ENCODE measurements at places on chromosomes 3 and 15. TPM values are rescaled to one million over a fixed set of nuclear protein-coding genes. Genes with fewer than 3 reads are reported as not detected.
A peak's percentile ranks its signal among the peaks of the same experiment; 100 is the strongest.

- no peak for DNase-seq
These were observed 39.4 kb upstream of the MRPS22 start for GRCh38 chr3:139304383-139304782.

GRCh38 chr3:146218880-146219866 is 31.7 kb downstream of the PLSCR4 start:
- DNase-seq = peak; percentile 33

- DNase-seq = no peak
These were observed 155.2 kb downstream of the NFKBIZ start for GRCh38 chr3:102004561-102004960.

The TMEM40 gene
- not detected for total RNA-seq

The STX19 gene
- 7.5 TPM for total RNA-seq

The CEMIP gene
- 2.2 TPM for total RNA-seq

DNA sequence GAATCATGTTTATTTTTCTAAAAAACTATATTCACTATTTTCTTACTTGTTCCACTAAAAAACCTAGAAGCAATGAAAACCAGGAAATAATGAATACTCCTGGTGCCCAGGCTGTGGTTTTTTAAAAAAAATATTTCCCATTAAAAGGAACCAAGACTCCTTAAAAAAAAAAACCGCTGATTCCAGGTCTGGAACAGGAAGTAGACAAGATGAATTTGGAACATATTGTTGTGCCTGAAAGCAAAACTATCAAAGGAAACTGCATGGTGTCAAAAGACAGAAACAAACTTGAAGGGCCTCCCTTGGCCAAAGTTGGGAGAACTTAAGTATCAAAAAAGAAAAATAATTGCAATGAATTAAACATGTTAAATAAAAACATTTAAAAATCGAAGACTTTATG is 245.3 kb upstream of the P2RY1 start:
- no peak for DNase-seq

The CNTN3 gene
- 8.1 TPM for total RNA-seq

DNA sequence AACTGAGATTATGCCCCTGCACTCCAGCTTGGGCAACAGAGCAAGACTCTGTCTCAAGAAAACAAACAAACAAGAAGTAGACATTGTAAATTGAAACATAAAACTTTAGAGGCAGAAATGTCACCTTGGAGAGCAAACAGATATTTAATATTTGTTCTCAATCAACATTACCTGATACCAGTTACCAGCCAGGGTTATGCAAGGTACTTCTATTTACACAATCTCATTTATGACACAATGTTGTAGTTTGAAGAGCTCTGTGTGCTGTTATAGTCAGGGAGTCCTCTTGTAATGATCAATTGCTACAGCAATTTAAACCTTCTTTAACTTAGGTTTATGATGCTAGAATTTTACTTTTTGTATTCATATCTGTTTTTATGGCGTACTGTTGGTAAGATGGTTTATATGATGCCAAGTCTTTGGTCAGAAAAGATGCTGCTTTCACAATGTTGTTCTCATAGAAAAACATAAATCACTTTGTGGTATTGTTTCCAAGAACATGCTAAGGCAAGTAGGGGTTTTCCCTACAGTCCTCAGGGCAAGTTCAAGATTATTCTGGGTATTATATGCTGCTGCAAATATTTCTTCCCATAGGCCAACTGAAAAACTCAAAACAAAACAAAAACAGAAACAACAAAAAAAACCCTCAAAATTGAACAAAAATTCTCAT is 173.5 kb downstream of the TNIK start:
- DNase-seq = no peak

DNA sequence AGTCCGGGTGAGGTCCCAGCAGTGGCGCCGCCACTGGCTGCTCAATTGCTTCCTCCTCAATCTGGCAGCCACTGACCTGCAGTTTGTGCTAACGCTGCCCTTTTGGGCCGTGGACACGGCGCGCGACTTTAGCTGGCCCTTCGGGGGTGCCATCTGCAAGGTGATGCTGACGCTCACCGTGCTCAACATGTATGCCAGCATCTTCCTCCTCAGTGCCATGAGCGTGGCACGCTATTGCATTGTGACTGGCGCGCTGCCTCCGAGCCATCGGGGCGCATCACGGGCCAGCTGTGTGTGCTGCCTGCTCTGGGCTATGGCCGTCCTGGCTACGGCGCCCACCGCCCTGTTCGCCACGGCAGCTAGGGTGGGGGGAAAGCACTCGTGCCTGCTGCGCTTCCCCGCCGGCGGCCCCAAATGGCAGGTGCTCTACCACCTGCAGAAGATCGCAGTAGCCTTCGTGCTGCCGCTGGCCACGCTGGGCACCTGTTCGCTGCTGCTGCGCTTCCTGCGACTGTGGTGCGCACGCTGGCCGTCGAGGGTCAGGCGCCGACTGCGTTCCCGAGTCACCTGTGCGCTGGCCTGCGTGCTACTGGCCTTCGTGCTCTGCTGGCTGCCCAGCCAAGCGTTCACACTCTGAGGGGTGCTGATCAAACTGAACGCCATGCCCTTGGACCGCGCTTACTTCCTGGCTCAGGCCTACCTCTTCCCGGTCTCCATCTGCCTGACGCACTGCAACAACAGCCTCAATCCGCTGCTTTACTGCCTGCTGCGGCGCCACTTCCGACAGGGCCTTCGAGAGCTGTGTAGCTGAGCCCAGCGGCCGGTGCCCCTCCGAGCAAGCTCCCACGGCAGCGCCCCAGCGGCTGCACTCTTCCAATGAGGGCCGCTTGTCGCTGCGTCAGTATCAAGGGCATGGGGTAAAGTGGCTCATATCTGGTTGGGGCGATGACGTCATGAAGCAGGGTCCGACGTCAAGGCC is 20.3 kb upstream of the ADAMTS7 start:
- no peak for DNase-seq

The ARID3B gene
- total RNA-seq = 10.3 TPM

DNA sequence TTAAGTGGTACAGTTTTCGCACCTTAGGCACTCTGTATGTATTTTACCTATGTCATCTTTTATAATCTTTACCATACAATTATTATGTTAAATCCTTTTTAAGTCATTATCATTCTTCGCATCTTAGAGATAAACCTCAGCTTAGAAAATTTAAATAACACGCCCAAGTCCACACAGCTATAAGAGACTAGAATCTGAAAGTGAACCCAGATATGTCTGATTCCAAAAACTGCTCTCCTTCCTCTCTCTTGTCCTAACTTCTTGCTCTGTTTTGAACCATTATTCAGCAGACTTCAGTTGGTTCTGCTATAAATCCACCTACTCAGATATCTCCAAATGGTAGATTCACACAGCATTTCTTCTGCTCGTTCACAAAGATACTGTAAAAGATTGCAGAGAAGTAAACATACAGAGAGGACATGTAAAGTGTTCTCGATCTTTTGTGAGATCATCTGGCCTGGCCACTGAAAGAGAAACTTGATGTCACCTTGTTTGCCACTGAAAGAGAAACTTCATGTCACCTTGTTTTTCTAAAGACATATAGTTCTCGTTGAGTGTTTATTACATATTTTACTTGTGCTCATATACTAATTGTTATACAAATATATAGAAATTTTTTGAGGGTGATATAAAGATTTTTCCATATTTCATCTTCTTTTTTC is 533.2 kb downstream of the GRM7 start:
- DNase-seq = no peak

DNA sequence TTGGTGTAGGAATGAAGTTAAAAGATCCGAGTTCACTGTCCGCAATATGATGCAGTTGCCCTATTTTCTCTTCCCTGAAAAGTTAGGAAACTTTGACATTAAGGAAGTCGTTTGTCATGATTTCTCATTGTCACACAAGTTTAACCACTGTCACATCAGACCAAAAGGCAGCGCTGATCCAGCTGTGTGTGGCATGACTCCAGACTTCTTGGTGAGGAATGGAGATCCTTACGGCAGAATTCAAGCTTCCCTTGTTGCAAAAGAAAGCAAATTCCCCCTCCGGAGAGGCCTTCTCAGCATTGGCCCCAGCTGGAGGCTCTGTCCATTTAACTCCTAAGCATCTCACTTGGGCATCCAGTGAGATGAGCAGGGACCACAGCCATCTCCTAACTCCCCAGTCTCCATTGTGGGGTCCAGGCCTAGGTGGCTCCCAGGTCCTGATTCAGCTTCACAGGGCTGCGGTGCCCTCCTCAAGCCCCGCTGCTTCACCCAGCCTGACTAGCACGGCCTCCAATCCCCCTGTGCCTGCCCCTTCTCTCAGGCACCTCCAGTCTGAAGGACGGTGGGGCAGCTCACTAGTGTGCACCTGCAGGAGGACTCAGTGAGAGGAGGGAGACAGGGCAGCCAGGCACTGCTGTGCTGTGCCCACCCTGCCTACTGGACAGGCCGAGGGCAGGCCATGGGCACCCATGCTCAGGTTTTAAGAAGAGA is 159.5 kb downstream of the CHSY1 start:
- DNase-seq = no peak

The UBA7 gene
- total RNA-seq = 139 TPM

GRCh38 chr3:161508852-161509477 is 12.4 kb downstream of the OTOL1 start:
- no peak for DNase-seq

DNA sequence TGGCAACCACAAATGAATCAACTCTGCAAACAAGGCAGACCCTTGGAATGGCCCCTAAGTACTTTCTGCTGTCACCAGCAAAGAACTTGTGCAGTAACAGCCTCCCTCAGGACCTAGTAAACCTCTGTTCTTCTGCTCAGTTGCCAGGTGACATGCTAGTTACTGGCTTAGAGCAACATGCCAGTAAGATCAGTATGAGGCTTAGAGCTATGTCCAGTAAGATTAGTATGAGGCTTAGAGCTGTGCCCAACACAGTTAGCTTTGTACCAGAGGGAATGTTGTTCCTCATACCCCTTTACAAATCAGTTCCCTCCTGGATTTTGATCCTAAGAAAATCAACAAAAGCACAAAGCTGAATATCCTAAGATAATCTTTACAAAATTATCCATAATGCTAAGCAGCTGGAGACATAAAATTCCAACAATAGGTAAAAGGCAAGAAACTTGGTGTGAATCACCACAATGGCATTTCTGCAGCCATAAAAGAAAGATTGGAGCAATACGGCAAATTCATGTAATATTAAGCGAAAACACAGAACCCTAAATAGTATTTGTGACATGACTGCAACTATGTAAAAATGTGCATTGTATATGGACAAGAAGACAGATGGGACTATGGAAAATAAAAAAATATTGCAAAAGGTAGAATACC is 107.3 kb upstream of the LPP start:
- no peak for DNase-seq

The SLC24A5 gene
- not detected for total RNA-seq

The DET1 gene
- total RNA-seq = 3.9 TPM

The GOLGA6A gene
- not detected for total RNA-seq

DNA sequence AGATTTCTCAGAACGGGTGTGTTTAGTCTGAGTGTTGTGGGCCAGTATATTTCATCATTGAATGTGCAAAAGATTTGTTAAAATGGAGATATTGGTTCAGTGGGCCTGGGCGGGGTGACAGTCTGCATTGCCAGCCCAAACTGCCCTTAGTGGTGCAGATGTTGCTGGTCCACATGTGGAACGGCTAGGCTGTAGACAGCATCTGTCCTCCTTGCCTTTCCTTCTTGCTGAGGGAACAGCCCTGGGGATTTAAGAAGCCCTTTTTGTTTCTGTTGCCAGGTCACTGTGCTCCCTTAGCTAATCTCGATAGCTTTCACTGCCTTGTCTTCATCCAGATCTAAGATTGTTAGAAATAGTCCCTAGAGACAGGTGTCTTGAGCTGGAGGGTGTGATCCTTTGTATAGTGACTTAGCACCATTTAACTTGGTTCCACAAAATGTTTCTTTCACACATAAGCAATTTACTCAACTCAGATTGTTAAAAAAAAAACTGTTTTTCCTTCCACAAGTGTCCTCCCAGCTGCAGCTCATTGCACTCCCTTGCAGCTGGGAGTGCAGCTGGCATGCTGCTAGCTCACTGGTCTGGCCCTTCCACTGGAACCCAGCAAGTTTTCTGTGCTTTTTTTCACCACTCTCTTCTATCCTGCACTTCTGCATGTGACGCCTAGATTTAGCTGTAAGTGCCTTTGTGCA is 37.5 kb downstream of the GAP43 start:
- DNase-seq = no peak

DNA sequence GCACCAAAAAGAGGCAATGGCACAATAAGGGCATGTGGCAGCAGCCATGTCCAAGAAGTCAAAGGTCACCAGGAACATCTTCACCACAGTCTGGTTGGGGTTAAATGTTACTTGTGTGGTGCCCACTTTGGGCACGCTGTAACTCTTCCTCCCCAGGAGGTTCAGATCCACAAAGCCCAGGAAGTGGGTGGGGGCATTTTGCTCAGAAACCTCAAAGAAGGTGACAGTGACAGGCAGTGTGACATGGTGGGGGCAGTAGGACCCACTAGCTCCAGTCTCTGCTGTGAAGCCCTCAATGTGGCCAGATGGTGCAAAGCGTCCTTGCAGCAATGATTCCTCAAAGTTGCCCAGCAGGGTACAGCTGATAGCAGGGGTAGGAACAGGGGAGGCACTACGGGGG is 5.8 kb downstream of the ZNF80 start:
- no peak for DNase-seq

GRCh38 chr3:42387802-42388651 is 22.4 kb downstream of the LYZL4 start:
- DNase-seq = no peak

The SLITRK3 gene
- 0.41 TPM for total RNA-seq

GRCh38 chr3:46356909-46357308 is 3.0 kb downstream of the CCR2 start:
- DNase-seq = no peak

DNA sequence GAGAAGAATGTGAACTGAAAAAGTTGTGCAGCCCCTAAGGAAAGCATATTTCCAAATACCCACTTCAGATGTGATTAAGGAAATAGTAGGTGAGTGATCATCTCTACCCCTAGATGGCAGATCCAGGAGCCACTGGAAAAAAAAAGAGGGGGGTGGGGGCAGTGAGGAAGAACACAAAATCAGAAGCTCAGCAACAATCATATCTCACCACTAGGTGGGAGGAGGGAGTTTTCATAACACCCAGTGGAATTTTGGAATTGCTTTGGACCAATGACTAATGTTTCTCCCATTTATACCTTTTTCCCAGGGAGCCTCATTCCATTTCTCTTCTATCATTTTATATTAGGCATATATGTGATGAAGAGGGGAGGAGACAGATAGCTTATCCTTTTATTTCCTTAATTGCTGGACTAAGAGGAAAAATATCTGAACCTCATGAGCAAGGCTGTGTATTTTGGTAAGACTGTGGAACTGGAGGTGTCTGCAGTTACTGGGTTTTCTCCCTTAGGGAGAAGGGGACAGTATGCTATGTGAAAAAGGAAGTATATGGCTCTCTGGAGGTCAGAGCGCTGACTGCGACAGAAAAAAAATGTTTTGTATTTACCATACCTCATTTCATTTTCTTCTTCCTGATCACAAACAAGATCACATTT is 363.4 kb downstream of the GAP43 start:
- DNase-seq = no peak

The CPEB1 gene
- total RNA-seq = 0.61 TPM
